Right hindlimb (tissue), 1 donor: ENCODE measurements at places on chromosomes 1 and 21.

GRCh38 chr1:65846866-65847265, 54.2 kb downstream of the PDE4B start:
- no peak for DNase-seq

GRCh38 chr1:46117810-46118494, 14.5 kb downstream of the PIK3R3 start:
- no peak for DNase-seq

- no peak for DNase-seq
These were observed 14.8 kb upstream of the ZDHHC18 start for GRCh38 chr1:26811708-26812107.

DNA sequence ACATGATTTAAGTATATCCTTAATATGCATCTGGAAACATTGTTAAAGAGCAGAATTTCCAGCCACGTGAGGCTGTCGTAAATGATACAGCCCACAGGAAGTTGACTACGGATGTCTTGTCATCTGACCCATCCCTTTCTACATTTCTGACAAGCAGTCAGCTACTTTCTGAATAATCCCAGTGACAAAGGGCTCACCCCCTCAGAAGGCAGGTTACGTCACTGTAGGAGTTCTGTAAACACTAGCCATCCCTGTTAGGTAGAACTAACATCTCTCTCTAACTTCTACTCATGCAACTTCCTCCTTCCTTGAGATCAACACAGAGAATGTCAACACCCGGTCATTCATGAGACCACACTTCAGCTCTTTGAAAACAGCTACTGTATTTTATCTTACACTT, 259.2 kb downstream of the GREM2 start:
- DNase-seq: no peak

DNA sequence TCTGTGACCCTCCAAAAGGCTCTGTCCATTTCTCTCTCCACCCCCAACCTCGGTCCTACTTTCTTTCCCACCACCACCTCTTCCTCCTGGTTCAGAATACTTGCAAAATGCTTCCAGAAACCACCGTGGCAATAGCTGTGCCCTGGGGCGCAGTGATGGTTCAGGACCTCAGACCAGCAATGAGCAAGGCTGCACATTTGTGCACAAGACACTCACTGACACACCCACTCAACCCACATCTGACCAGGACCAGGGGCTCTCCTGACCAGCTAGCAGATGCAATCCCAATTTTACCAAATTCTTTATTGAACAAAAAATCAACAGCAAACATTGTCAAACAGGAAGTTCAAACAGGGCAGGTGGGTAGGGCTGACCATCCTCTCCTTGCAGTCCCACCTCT, 25.7 kb downstream of the SPOCD1 start:
- DNase-seq: peak; percentile 9

DNA sequence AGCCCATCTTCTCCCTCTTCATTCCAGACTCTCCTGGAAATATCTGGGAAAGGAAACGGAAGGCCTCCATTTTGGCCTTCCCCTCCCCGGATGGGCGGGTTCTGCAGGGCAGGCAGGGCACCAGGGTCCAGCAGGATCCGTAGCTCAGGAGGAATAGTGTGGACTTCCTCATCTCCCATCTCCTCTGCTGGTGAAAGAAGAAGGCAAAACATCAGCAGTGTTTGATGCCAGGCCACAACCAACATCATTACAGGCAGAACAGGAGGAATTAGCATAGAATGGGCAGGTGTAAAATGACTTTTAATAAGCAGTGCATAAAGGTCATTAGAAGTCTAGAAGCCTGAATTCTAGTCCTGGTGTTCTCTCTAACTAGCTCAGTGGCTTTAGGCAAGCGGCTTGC, 165.9 kb downstream of the TGFBR3 start:
- DNase-seq: no peak

GRCh38 chr1:25566730-25567341, 23.4 kb downstream of the LDLRAP1 start:
- DNase-seq: no peak

GRCh38 chr21:34046917-34047316, 26.5 kb upstream of the MRPS6 start:
- DNase-seq: no peak

DNA sequence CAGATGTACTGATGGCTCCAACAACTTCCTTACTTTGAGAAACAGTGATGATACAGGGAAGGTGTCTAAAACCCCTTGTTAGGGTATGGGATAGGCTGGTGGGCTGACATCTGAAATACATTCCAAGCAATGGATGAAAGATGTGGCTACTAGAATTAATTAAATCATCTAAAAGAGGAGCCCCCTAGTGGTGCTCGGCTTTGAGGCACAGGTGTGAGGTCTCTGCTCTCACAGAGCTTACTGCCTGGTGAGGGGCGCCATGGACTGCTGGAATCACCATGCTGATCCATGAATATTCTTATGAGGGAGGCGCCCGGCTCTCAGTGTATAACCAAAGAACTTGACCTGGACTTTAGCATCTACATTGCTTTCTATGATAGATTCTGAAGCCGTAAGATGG, 48.5 kb downstream of the GNG4 start:
- DNase-seq: no peak
